ENCODE measurements at places on chromosomes 2 and 18.
A peak's percentile ranks its signal among the peaks of the same experiment; 100 is the strongest.

GRCh38 chr2:74708883-74709282 lies 54.8 kb downstream of the SEMA4F start:
- DNase-seq, result no peak

DNA sequence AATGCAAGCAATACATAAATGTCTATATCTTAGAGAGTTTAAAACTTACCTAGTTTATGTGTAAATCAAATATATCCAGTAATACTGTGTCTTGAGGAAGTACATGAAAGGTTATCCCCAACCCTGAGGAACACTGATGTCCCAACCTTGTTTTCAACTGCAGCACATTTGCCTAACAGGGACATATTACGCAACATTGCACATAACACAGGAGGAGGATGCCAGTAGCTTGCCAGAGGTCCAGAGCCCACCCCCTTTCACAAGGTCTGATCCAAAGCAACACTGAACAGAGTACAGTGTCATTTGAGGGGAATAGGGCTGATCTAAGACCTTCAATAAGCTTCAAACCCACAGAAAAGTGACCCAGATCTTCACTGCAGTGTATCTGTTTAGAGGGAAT lies 678.5 kb downstream of the ARHGAP15 start:
- DNase-seq, result no peak

- no peak for DNase-seq
These were observed 192.2 kb downstream of the IRS1 start for GRCh38 chr2:226607379-226607778.

- no peak for DNase-seq
These were observed 597 bp downstream of the RNF103 start for GRCh38 chr2:86623043-86623493.

DNA sequence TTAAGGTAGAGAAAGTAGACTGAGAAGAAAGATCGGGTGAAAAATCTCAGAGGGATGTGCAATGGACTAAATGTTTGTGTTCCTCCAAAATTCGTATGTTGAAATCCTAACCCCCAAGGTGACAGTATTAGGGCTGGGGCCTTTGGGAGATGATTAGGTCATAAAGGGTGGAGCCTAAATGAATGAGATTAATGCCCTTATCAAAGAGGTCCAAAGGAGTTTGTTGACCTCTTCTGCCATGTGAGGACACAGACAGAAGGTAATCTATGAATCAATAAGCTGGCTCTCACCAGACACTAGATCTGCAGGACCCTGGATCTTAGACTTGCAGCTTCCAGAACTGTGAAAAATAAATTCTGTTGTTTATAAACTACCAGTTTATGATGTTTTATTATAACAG lies 2.7 kb upstream of the NMI start:
- DNase-seq, result no peak

- DNase-seq, result peak; percentile 24
These were observed 1426.9 kb upstream of the ACVR2A start for GRCh38 chr2:146417942-146418341.
